ENCODE measurements at places on chromosomes 11 and 22.

DNA sequence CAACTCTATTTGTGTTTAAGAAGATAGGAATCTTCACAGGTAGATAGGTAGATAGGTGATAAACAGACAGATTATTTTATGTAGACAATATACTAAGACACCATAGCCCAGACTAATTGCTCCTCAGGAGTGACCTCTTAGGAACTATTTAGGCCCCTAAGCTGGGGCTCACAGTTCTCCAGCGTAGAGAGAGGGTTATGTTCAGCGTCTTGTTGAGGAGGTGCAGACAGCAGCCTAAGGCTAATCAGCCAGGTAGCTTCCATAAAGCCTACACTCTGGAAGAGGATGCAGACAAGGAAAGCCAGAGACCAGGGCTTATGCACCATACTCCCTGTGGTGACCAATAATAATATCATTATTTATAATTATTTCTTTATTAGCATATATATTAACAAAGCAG is 705.2 kb downstream of the LRRC4C start:
- no peak for DNase-seq

DNA sequence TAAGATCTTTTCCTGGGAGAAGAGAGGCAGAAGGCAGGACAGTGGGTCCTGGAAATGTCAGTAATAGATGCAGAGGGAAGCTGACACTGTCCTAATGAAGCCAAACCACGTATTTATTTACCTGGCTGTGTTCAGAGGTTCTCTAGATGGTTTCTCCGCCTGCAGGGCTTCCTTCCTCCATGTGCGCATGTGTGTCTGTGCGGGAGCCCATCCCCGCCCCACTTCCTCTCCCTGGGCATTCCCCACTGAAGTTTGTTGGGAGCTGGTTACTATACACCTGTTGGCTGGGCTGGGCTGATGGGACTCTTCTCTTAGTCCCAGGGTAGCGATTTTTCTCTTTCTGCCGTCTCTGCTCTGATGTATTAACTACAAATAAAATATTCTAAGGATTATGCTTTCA is 204.9 kb upstream of the TBCEL start:
- no peak for DNase-seq

DNA sequence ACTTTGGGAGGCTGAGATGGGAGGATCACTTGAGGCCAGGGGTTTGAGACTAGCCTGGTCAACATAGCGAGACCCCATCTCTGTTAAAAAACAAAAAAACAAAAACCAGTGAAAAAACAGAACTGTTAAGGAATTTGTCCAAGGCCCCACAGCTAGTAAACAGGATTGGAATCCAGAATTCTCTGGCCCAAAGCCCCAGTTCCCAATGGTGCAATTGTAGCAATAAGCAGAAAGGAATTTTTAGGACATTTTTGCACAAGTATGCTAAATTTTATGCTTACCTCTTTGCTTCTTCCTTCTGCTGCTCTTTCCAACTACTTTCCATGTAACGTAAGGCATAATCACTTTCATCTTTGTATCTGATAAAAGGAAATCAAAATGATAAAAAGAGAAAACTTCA is 11.6 kb downstream of the MISFA start:
- DNase-seq, result no peak

DNA sequence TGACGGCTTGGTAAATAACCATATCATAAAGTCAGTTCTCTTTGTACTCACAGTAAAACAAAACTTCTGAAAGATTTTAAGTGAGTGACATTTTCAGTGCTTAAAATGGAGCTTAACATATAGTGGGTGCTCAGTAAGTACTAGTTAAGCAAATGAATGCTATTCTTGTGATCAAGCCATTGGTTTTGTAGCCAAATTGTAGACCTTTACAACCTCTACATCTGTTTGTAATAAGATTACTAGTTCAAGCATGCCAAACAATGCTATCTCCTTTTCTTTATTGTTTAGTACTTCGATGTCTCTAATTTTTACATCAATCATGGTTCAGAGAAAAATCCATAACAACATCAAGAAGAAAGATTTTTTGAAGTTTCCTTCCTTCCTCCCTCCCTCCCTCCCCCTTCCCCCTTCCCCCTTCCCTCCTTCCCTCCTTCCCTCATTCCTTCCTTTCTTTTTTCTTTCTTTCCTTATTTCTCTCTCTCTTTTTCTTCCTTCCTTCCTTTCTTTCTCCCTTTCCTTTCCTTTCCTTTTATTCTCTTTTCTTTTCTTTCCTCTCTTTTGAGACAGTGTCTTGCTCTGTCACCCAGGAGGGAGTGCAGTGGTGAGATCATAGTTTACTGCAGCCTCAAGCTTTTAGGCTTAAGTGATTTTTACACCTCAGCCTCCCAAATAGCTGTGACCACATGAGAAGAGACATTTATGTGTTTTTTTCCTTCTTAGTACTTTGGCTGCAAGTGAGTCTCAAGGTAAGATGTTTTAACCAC is 5.7 kb upstream of the OR51B4 start:
- DNase-seq, result no peak

DNA sequence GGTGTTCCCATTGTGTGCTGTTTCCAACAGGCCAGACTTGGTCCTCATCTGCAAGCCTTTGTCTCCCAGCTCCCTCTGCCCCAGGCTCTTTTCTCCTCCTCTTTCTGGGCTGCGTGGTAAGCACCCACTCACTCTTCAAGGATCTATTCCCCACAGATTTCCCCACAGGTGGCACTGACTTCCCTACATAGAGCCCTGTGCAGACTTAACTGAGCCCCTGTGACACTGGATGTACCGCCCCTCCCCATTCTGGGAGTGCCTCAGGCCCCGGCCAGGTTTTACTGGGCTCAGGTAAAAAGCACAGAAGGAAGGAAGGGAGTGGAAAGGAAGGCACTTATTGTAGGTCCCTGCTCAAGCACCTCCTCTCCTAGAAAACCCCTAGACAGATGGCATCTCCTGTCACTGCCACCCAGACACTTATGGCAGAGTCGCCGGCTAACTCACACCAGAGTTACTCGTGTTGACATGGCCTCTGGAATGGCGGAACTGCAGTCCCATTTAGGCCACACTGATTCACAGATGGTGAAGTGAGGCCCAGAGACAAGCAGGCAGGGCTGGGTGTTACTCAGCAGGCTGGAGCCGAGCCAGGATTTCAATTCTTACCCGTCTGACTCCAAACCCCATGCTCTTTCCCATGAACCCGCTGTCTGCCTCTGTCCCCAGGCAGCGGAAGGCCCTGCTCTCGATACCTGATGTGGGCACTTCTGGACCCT is 47.2 kb downstream of the LRRC32 start:
- DNase-seq, result no peak

GRCh38 chr22:20569059-20570058 is 61.9 kb downstream of the MED15 start:
- DNase-seq, result peak; percentile 31

GRCh38 chr22:37765498-37765897 is 42.2 kb upstream of the GCAT start:
- no peak for DNase-seq

GRCh38 chr11:119671051-119671450 is 57.9 kb downstream of the NECTIN1 start:
- DNase-seq, result no peak

DNA sequence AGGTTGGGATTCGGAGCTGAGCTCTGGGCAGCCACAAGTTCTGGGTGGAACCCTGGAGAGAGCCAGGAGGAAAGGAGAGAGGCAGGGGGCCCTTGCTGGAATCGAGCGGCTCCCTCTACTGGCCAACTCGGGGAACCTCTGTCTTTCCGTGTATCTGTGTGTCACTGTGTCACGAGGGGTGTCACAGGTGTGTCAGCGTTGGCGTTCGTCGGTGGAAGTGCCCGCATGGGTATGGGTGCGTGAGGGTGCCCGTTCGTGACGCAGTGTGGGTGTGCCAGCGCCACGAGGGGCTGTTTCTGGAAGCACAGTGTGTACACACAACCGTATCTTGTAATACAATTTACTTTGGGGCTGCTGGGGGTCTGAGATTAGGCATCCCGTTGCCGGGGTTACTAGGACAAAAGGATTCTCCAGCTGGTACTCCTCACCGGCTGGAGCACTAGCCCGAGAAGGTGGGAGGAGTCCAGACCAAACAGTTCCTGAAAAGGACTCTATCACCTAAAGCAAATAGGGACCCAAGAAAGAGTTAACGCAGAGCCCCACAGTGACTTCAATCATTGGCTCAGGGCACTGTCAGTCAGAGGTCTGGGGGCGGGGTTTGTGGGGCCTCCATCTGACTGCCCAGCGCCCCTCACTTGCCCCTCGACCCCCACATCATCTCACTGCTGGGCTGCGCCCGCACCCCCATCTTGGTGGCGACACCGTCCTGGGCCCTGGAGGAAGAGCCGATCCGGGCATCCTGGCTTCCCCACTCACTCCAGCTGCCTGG is 2.6 kb upstream of the BCL9L start:
- DNase-seq, result peak; percentile 95

GRCh38 chr11:103927535-103927934 is 108.9 kb upstream of the DDI1 start:
- no peak for DNase-seq

DNA sequence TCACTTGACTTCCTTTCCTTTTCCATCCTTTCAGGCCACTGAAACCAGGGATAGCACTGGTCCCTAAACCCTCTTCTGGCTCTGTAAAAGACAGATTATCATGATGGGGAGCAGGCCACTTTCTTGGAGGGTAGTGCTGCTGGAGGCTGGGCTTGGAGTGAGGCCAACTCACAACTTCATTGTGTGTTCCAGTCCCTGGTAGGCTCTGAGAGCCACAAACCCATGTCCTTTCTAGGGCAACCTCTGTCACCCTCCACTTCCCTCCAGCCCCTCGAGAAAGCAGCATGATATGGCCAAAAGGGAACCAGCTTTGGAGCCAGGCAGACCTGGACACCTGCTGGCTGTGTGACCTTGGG is 2.3 kb downstream of the TKFC start:
- DNase-seq, result no peak

GRCh38 chr11:134398644-134399292 is 13.3 kb downstream of the B3GAT1 start:
- DNase-seq, result no peak

Data from stimulated activated CD4-positive, alpha-beta T cell treated with anti-CD3 and anti-CD28 coated beads, Interleukin-4, amount 100 ng/mL, for 4 hours (primary cell).